NB4 (cell line): ENCODE measurements at places on chromosomes 13 and 19.
A peak's percentile ranks its signal among the peaks of the same experiment; 100 is the strongest.

DNA sequence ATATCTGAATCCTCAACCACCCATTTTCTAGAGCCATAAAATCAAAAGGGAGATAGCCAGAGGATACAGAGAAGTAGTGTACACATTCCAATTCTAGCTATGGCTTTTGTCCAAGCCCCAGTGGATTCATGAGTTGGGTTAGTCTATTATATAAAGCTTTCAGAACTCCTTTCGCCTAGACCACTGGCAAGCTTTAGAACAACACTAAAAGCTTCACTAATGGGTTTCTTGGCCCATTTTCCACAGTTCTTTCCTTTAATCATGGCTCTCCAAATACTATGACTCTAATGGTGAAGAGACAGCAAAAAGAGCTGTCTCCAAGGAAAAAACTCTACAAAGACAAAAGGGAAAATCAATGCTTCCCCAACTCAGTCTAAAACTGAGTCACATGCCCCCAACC, 48.2 kb upstream of the SLITRK5 start:
- no peak for DNase-seq

DNA sequence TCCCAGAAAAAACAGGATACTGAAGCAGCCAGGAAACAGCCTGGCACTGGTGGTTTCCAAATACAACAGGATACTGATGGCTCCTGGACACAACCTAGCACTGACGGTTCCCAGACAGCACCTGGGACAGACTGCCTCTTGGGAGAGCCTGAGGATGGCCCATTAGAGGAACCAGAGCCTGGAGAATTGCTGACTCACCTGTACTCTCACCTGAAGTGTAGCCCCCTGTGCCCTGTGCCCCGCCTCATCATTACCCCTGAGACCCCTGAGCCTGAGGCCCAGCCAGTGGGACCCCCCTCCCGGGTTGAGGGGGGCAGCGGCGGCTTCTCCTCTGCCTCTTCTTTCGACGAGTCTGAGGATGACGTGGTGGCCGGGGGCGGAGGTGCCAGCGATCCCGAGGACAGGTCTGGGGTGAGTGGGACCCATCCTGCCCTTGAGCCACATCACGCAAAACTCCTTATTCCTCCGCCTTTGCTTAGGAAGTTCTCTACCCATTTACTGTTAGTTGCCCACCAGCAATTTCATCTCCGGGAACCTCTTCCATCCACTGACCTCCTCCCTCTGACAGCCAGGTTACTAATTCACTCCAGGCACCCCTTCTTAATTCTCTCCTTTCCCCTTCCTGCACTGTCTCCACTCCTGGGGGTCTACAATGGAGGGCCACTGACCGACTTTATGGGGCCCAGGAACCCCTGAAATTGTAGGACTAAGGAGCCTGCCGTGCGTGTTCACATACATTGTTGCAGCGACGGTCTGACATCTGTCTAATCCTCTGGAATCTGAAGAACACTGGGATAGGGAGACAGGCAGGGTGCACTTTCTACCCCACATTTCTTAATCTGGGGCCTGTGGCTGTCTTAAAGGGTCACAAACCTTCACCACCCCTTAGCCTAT, 1.2 kb downstream of the ITPKC start:
- DNase-seq, result no peak

- no peak for DNase-seq
These were observed 6.6 kb downstream of the SLITRK5 start for GRCh38 chr13:87677496-87678371.

DNA sequence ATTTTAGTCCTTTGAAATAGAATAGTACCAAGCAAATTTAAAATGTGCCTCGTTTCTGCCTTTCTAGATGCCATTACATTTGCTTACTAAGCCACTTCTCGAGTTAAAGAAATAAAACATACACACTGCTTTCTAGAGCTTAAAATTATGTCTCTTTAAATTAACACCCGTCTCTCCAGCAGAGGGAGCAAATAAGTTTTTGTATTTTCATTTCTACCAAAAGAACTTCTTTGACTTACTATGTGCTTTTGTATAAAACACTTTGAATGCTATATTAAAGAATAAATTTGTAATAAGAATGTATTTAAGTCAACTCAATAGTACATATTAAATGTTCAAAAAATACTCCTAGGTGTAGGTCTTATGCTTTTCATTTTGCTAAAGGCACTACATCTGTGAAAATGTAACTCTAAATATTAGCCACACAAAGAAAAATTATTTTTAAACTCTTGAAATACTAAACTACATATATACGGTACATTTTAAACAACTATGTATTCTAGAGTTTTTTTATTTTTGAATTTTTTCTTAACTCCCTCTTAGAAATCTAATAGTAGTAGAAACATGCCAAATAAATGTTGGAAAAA, 269.3 kb upstream of the MIR17HG start:
- peak; percentile 9 for DNase-seq

DNA sequence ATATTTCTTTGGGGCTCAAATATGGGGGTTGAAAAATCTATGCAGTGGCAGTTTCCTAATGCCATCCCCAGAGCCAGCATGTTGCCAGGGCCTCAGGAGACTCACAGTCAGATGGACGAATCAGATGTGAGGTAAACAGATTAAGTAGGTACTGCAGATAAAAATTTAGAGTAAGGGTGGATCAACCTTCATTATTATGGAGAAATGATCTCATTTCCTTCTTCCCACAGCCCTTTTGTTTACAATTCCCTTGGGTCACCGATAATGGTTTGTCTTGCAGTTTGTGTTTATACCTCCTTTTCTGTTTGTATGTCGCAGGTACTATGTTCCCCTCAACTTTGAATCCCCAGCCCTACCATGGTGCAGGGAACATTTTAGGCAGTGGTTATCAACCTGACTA, 20.0 kb downstream of the DIAPH3 start:
- no peak for DNase-seq

DNA sequence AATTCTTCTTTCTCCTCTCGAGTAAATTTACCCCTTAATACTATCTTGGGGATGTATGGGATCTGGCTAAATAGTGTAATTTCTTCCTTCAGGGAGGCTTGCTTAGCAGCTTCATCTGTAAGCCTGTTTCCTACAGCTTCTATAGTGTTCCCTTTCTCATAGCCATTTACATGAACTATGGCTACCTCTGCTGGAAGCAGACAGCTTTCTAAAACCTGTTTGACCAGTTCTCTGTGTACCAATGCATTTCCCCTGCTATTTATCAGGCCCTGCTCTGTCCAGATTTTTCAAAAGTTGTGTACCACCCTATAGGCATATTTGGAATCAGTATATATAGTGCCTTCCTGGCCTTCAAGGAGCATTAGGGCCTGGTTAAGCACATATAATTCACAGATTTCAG, 113.6 kb upstream of the PCDH9 start:
- DNase-seq, result no peak

DNA sequence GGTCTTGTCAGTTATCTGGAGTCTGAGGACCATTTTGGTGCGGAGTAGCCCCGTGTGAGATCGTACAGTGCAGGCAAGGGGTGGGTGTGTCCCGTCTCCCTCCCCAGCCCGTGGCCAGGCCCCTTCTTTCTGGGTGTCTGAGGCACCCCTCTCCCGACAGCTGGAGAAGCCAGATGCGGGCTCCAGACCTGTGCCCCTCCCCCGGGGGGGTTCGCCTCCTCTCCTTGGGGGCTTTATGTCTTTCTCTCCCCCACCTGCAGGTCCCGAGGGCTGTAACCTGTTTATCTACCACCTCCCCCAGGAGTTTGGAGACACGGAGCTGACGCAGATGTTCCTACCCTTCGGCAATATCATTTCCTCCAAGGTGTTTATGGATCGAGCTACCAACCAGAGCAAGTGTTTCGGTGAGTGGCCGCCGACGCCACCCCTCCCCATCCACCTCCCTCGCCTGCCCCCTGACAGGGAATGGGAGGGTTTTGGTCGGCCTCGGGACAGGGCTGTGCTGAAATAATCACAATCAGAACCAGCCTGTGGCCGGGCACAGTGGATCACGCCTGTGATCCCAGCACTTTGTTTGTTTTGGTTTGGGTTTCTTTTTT, 65.6 kb downstream of the CELF5 start:
- no peak for DNase-seq

DNA sequence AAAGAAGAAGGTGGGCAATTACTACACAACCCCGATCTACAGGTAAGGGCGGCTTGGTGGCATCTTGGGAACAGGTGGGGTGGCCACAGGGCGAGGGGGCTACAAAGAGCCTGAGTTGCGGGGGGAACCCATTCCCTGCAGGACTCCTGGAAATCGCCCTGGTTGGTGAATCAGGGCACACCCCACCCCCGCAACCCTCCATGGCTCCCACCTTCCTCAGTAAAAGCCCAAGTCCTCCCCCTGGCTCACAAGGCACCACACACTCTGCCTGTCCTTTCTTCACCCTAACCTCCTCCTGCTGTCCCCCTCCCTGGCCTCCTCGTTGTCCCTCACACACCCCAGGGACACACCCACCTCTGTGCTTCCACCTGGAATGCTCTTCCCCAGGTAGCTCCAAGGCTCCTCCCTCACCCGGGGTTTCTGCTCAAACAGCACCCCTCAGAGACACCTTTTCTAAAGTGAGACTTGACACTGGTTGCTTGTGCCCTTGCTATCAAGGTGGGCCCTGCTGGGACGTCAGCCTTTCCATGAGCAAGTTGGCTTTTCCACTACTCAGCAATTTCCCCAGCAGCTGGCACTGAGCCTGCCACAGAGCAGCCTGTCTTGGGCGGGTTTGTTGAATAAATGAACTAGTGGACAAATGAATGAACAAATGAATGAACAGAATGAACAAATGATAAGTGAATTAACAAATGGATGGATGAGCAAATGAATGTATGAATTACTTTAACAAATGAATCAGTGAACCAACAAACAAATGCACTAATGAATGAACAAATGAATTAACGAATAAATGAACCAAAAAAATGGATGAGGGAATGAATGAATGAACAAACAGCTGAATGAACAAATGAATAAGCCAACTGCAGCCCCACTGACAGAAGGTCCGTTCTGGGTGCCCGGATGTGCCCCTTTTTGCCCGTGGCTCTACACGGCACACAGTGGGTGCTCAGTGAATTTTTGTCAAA, 6.2 kb upstream of the MRI1 start:
- DNase-seq, result no peak

- no peak for DNase-seq
These were observed 36.4 kb downstream of the PSG11 start for GRCh38 chr19:42989851-42990250.

DNA sequence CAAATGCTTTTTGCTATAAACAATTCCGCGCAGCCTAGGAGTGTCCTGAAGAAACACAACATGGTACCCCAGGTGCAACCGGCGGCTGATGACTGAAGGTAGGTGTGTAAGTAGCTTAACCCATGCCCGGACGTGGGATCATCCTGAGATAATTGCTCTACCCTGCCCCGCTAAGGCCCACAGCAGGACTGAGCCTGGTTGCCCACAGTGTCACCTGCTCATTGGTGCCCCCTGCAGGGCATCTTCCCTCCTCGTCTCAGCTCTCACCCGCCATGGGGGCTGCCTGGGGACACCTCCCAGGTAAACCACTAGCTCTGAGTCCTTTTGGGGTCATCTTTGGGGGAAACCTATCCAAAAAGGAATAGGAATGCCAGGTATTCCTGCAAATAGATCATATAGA, 22.3 kb downstream of the TMEM161A start:
- DNase-seq, result peak; percentile 54

DNA sequence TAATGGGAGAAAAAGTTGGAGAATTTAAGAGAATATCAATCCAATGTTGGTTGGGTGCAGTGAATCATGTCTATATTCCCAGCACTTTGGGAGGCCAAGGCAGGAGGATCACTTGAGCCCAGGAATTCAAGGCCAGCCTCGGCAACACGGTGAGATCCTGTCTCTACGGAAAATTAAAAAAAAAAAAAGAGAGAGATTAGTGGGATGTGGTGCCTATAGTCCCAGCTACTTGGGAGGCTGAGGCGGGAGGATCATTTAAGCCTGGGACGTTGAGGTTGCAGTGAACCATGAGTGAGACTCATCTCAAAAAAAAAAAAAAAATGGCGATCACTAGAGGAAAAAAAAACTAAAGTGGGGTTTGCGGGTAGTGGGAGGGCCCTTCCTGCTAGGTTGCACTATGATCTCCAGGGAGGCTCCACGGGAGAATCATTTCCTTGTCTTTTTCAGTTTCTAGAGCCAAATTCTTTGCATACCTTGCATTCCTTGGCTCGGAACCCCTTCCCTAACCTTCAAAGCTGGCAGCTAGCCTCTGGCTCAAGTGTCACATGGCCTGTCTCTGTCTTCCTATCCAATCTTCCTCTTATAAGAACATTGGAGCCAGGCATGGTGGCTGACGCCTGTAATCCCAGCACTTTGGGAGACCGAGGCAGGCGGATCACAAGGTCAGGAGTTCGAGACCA, 5.8 kb upstream of the ERCC2 start:
- DNase-seq, result no peak

GRCh38 chr19:19866611-19867248, 1.0 kb downstream of the ZNF253 start:
- peak; percentile 43 for DNase-seq

GRCh38 chr19:36771261-36772231, 1.1 kb downstream of the ZNF850 start:
- DNase-seq, result peak; percentile 69

- DNase-seq, result no peak
These were observed at the start of gene CNFN for GRCh38 chr19:42389899-42390298. Gene CNFN (minus strand): TSS chr19:42390297. CDS start chr19:42389037, 1,260 bp downstream.

GRCh38 chr13:27079421-27079958, 92.1 kb downstream of the USP12 start:
- DNase-seq, result peak; percentile 39

GRCh38 chr19:6015841-6016545, 38.1 kb upstream of the RANBP3 start:
- DNase-seq, result no peak

DNA sequence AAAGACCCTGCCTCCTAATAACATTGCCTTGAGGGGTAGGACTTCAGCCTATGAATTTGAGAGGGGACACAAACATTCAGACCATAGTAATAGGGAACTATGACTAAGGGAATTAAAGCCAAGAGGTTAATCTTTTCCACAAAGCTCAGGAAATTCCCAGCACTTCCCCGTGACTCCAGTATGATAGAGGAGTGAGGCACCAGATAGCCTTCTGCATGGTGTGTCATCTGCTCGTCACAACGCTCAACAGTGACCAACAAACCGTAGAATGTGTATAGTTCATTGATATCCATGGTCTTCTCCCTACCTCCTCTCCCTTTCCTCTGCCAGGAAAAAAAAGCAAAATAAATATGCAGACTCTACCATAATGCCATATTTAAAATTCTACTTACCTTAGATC, 64.4 kb downstream of the B3GLCT start:
- DNase-seq, result no peak

GRCh38 chr13:72437458-72437857, 290.0 kb downstream of the MZT1 start:
- DNase-seq, result peak; percentile 4

GRCh38 chr13:112510002-112510780, 77.8 kb downstream of the TUBGCP3 start:
- DNase-seq, result peak; percentile 65

DNA sequence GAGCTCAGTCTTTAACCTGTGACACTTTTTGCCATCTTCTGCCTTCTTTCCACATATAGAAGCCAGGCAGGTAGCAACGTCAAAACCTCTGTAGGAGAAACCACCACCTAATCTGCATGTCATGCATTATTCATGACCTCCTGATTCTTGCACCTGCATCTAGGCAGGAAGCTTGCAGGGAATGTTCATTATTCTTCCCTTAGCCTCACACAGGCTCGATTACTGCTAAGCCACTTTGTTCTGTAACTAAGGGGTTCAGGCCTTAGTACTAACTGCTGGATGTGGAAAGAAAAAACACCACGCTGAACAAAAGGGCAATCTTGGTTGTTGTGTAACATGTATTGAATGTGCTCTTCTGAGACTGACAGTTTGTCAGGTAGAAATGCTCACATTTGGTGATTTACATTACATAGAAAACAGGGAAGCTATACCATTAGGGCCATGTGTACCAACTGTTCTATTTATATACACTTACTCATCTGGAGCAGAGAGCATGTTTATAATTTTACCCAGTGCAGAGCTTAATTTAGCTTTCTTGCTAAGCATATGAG, 366.9 kb downstream of the KLF12 start:
- DNase-seq, result no peak
